Stimulated activated CD4-positive, alpha-beta T cell treated with anti-CD3 and anti-CD28 coated beads, Interleukin-1b, Interleukin-23, amount 100 ng/mL, for 1 hour (primary cell): ENCODE measurements at places on chromosomes 7 and 10.

DNA sequence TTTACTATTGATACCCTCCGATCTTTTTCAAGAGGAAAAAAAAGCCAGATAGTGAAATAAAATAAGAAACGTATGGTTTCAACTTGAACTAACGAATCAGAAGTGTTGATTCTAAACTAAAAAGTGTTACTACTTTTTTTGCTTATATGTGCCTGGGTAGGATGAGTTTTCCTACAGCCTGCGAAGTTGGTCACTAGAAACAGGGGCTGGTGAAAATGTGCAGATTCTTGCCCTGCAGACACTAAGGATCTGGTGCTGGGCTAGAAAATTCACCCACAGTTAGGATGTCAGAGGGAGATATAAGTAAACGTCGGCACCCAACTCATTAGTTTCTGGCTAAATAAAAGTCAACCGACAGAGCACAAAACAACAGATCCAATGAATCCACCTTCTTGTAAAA lies 298.7 kb upstream of the NFE2L3 start:
- no peak for DNase-seq

GRCh38 chr7:150431839-150432658 lies 18.4 kb upstream of the GIMAP8 start:
- DNase-seq = no peak

DNA sequence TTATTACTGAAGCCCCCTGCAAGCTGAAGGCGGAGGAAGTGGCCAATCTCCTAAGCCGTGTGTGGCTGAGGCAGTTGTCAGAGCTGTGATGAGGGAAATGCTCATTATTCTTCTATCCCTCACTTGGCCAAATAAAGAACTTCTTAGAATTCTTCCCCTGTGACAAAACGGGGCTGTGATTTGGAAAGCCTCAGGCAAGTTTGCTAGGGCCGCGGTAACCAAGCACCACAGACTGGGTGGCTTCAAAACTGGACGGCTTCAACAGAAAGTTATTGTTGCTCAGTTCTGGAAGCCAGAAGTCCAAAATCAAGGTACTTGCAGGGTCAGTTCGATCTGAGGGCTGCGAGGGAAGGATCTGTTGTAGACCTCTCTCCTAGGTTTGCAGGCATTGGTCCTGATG lies 72.3 kb upstream of the STEAP1B start:
- DNase-seq = no peak

DNA sequence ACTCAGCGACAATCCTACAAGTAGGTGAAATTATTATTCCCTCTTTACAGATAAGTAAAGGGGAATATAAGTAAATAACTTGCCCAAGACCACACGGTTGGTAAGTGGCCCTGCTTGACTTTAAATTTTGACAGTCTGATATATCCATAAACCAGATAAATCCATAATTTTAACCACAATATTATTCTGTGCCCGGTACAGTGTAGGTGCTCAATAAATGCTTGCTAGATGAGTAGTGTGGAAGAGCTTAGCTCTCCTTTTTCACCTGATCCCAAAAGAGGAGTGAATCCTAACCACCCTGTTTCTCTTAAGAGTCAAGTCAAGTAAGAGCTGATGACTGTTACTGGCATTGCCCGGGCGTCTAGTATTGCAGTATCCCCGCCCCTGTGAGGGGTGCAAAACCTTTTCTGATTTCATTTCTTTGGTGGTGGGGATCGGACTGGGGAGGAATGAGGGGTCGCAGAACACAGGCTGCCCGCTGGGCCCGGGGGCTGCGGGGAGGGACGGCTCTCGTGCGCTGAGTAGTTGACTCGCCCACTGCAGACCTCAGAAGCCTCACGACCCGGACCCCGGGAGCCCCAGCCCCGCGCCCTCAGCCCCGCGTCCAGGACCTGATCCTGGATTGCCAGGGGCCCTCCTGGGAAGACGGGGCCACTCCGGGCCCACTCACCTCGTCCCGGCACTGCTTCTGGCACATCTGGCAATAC lies 490 bp downstream of the KIN start:
- no peak for DNase-seq
